Stimulated activated CD4-positive, alpha-beta T cell treated with anti-CD3 and anti-CD28 coated beads, Interleukin-15, amount 100 ng/mL, for 24 hours (primary cell): ENCODE measurements at places on chromosomes 6 and 20.

- no peak for DNase-seq
These were observed 19.4 kb downstream of the QRSL1 start for GRCh38 chr6:106648651-106649308.

- DNase-seq, result no peak
These were observed 105.1 kb upstream of the ADGRF1 start for GRCh38 chr6:47147175-47147727.

DNA sequence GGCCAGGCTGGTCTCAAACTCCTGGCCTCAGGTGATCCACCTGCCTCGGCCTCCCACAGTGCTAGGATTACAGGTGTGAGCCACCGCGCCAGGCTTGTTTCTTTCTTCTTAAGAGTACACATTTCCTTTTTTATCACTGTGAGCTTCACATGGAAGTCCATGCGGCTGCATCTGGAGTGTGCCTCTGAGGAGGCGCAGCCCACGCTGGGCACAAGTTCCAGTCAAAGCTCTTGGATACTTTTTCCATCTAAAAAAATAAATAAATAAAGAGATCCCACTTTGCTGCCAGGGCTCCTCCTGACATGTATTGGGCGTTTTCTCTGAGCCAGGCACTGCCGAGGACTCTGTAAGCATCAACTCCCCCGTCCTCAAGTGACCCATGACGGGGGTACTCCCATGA is 123.0 kb downstream of the PREX1 start:
- DNase-seq, result no peak

- DNase-seq, result no peak
These were observed 92.7 kb downstream of the TRERF1 start for GRCh38 chr6:42359021-42359420.

DNA sequence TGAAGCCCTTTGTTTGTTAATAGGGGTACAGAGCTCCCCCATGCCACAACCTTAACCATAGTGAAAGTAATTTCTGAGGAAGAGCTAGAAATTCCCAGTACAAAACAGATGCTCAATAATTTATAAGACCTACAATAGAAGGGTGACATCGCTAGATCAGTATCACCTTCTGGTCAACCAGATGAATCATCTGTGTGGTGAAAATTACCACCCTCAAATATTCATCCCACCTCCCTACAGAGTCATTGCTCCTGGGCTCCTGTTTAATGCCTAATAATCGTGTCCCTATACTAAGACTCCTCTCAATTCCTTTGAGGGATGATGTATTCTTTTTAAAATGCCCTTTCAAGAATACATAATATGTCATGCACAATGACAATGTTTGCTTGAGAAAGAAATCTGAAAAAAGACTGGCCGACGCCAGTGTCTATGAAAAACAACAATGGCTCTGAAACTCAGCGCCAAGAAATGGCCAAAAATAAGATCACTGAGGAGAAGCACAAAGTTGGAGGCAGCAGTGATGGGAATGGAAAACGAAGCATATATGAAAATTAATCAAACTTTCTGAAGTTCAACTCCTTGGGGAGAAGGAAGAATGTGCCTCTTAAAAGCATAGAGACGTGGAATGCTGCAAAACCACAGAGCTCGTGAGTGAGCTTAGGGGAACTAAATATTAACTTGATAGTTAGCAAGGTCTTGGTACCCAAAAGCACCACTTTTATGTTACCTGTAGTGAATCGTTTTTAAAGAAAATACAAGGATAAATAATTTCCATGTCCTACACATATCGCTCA is 11.0 kb upstream of the ADGRF5 start:
- DNase-seq, result no peak

- no peak for DNase-seq
These were observed 19.0 kb upstream of the EXOC2 start for GRCh38 chr6:711925-712324.

- no peak for DNase-seq
These were observed 44.6 kb downstream of the PPARD start for GRCh38 chr6:35386989-35387388.
